ENCODE measurements at places on chromosomes 7 and 10. TPM values are rescaled to one million over a fixed set of nuclear protein-coding genes. Genes with fewer than 3 reads are reported as not detected.

Gene FAM13C
- total RNA-seq, result 1.3 TPM

Gene CPED1
- 2.8 TPM for total RNA-seq

Gene MNX1
- total RNA-seq, result not detected

Gene ZNF425
- total RNA-seq, result 2.7 TPM

Gene SUN3
- not detected for total RNA-seq

Gene CCDC3
- total RNA-seq, result under 0.01 TPM

Gene CACNB2
- total RNA-seq, result not detected

Gene VWA2
- not detected for total RNA-seq

Gene PNLIP
- total RNA-seq, result not detected

Gene SERPINE1
- total RNA-seq, result 74.3 TPM

Gene TDRD1
- not detected for total RNA-seq

Gene CCL24
- total RNA-seq, result not detected

Gene LIPM
- total RNA-seq, result not detected

Gene SPDYE2B
- not detected for total RNA-seq

Gene AIMP2
- 40.7 TPM for total RNA-seq
